ENCODE measurements at places on chromosomes 1 and 21.

GRCh38 chr1:229778794-229779193 lies 152.7 kb downstream of the URB2 start:
- DNase-seq, result no peak

DNA sequence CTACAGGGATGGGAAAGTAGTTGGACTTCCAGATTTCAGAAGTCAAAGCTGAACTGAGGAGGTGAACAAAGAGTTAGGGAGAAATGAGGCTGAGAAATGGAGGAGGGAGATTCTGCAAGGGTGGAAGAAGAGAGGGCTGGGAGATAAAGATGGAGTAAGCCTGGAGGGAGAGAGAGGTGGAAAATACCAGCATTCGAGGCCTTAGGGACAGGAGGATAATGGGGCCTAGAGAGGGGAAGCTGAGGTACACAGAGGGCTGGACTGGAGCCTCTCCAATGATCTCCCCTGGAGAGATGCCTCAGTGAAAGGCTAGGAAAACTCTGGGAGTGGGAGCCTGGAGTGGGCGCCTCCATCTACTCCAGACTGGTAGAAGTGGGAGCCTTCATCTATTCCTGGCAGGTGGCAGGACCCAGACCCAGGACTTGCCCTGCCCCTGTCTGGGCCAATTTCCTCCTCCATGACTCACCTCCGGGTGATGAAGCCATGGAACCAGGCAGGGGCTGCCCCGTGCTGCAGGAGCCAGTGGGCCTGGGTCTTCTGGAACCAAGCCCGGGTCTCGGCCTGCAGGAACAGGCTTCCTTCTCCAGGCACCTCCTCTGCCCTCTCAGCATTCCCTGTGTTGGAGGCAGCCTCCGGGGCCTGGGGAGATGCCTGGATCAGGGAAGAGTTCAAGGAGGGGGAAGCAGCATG lies 1.9 kb downstream of the SH2D2A start:
- no peak for DNase-seq

- no peak for DNase-seq
Measured at GRCh38 chr1:4653328-4653660, 1.1 kb upstream of the AJAP1 start.

GRCh38 chr1:44798481-44799365 lies 1.5 kb upstream of the PLK3 start:
- DNase-seq, result no peak

DNA sequence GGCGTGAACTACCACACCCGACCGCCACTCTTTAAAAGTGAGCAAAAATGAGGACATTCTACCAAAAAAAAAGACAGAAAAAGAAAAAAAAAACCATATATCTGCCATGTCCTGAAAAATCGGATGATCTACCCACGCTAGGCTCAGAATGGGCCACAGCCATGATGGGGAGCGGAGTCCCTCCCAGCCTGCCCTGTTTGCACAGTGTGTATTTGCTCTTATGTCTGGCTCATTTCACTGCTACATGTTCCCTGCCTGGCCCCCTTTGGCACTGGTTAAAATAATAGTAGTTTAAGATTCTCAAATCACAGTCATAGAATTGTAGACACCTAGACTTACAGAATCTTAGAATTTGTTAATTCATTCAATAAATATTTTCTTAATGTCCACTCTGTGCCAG lies 121.9 kb downstream of the PTPRU start:
- no peak for DNase-seq

DNA sequence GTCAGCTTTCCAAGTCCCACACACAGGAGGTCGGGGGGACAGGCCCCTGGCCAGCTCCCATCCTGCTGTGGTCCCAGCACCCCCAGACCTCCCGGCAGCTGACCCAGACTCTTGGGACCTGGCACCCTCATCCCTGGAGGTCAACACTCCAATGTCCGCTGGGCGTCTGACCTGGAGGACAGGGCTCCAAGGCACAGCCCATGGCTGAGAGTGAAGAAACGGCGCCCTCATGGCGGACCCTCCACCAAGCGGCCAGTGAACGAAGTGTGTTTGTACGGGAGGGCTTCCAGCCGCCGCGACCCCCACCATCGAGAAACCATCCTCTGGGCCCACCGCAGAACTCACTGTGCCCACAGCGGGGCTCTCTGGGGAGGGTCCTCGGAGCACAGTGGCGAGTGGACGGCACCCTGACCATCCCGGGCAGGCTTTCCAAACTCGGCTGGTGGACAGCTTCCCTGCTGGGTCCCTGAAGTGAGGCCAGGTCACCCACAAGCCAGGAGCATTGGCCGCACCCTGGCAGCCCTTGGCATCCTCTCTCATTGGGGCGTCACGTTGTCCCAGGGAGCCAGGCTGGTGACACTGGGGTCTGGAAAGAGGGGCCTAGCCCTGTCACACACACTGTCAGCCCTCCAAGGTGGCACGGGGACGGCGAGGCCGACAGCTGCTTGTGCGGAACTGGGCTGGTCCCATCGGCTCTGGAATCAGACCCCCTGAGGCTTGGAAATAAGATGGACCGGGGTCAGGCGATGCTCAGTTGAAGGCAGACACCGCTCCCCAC lies 47.8 kb upstream of the COL6A2 start:
- DNase-seq, result no peak

DNA sequence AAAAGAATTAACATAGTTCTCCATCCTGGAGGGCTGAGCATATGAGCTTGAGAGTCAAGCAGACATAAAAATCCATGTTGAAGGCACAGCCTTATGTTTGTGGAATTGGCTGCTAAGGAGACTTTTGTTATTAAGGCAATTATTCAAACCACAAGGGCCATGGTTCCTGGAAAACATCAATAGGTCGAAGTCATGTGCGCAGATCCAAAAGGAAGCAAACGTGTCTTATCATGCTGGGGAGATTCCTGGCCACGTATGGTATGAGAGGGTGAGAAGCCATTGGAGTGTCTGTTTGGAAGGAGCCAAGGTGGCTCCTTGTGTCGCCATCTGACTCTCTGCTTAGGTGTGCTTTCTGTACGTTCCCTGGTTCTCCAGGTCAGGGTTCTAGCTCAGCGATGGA lies 61.8 kb upstream of the COA6 start:
- no peak for DNase-seq

DNA sequence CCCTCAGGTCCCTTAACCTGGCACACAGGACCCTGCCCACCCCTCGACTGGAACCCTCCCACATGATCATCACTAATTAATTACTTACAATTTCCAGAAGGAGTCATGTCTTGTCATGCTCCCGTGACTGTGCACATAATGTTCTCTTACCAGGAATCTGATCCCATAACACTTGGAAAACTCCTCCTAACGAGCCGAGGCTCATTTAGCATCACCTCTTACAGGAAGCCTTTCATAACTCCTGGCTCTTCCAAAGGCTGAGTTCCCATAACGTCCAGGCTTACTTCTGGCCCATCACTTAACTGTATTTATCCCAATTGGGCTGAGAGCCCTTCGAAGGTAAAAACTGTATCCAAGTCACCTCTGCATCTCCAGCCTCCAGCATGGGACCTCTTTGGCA lies 147.9 kb upstream of the JUN start:
- DNase-seq, result peak; percentile 60

DNA sequence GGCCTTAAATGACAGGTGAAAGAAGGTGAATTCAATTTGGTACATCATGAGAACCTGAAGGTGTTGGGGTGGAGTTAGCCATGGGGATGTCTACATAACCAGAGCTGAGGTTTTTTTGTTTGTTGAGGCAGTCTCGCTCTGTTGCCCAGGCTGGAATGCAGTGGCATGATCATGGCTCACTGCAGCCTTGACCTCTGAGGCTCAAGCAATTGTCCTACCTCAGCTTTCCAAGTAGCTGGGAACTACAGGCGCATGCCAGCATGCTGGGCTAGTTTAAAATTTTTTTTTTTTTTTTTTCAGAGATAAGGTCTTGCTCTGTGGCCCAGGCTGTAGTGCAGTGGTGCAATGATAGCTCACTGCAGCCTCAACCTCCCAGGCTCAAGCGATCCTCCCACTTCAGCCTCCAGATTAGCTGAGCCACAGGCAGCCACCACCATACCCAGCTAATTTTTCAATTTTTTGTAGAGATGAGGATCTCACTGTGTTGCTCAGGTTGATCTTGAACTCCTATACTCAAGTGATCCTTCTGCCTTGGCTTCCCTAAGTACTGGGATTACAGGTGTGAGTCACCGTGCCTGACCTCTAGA lies 1.9 kb upstream of the MPZ start:
- DNase-seq, result no peak

DNA sequence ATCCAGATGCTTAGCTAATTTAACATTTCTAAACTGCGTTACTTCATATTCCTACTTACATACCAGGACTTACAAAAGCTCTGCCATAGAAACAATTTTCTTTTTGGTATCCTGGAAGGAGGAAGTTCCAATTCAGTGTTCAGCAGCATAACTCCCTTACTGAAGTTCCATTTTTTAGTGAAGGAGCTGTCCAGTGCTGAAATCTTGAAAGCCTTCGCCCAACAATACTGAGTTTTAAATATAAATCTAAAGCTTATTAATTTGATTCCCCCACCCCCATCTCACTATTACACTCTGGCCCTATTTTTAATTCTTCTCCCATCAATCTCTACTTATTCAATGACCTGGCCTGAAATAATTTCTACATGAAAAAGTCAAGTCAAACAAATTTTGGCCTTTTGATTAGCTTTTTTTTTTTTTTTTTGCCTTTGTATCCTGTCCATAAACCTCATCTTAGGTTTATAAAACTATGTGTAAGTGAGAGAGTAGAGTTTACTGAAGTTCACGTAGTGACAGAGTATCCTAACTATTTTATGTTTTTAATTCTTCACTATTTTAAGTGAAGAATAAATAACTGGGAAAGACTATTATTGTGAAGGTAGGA lies 323.0 kb upstream of the PLD5 start:
- no peak for DNase-seq

DNA sequence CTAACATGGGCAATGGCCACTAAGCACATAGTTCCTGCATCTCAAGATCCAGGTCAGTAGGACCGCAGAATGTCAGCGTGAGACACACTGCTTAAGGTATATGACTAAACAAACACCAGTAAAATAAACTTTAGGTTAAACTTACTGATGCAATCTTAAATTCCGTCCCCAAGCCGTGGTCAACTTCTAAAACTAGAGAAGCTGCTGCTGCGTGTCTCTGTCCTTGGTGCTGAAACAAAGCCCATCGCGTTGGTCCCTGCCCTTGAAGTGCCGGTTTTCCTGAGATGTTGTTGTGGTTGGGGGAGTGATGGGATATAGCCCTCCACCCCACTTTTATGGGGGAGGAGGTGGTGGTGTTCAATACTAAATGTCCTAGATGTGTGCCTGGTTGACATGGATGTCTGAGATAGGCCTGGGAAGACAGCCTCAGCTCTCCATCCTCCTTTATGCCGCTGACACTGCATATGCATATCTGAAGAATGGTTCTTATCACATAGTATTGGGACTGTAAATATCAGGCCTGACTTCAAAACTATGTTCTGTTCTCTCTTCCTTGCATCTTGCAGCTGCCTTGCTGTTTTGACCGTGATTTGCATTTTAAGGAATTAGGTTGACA lies 72.0 kb upstream of the KCNA3 start:
- peak; percentile 20 for DNase-seq

DNA sequence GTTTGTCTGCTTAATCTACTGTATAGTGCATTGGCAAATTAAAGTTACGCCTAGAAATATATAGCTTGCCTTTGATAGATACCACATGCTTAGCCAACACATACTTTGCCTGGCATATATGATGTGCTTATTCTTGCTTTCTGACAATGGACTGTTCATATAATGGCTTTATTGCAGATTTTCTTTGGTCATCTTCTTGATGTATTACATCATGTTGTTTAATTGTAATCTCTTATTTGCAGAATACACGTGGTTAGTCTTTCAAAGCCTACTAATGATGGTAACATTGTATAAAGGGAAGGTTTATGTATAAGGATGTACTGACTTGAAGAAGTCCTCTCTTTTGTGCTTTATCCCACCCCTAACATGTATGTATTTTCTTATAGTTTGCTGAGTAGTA lies 201.5 kb downstream of the PDE4B start:
- no peak for DNase-seq

DNA sequence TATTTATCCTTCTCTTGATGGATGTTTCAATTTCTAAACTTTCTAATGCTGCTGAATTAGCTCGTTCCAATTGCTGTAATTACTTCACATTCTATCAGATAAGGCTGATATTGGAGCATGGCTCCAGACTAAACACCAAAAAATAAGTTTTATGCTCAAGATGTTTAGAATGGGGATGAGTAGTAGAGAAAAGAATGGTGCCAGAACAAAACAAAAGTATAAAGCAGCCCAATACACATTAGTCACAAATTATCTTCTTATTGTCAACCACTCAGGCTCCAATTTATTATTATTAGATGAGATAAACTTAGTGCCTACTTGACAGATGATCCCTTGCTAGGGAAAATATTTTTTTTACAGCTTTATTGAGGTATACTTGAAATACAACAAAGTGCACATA lies 21.8 kb downstream of the ATPAF1 start:
- no peak for DNase-seq

DNA sequence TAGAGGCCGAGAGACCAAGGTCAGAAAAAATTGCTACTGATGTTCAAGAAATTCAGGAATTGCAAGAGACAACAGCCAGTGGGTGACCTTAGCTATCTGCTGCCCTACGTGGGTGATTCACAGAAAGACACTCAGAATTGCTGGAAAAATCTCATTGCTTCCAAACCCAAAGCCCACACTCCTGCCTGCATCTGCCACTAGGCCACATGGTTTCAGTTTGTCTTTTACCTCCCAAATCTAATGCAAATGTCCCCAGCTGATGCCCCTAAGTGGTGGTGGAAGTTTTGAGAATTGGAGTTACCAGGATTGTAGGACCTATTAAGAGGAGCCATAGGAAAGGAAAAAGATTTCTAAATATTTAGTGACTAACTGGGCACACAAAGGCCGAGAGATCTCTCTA lies 341.5 kb upstream of the CHRM3 start:
- no peak for DNase-seq

- DNase-seq, result peak; percentile 81
Measured at GRCh38 chr1:12619792-12620487, 1.9 kb upstream of the DHRS3 start.

DNA sequence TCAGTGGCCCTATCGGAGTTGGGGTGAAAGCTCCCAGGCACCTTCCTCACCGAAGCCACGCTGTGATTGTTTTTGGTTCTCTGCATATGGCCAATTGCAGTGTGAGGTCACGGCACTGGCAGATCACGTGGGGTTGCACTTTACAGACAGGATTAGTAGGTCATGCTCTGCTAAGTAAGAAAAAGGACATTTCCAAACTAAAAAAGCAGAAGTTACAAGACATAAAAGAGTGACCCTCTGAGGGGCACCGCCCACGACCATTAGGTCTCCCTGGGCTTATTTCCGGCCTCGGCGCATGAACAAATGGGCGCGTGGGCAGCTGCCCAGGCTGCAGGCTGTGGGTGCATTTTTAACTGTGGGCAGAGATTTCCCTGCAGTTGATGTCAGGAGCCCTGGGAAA lies 2.0 kb downstream of the CAPN9 start:
- no peak for DNase-seq

GRCh38 chr1:89465201-89465600 lies 59.4 kb upstream of the LRRC8B start:
- no peak for DNase-seq

DNA sequence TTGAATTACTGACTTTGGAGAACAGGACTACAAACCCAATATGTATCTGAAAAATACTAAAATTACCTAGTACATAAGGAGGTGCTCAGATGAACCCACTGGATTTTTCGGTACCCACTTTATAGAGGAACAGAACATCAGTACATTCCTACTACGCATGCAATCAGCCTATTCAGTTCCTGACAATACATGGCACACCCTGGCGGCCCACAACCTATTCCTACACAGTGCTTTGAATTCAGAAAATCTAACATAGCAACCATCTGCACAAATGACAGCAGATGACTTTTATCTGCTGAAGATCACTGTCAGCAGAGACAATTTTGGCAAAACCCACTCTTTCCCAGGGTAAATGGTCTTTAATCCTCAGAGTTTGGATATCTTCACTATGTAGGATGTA lies 257.1 kb upstream of the GREM2 start:
- DNase-seq, result no peak

GRCh38 chr21:33116676-33117075 lies 46.7 kb downstream of the OLIG1 start:
- DNase-seq, result no peak
